ENCODE measurements at places on chromosomes 7 and 10.
A peak's percentile ranks its signal among the peaks of the same experiment; 100 is the strongest.

DNA sequence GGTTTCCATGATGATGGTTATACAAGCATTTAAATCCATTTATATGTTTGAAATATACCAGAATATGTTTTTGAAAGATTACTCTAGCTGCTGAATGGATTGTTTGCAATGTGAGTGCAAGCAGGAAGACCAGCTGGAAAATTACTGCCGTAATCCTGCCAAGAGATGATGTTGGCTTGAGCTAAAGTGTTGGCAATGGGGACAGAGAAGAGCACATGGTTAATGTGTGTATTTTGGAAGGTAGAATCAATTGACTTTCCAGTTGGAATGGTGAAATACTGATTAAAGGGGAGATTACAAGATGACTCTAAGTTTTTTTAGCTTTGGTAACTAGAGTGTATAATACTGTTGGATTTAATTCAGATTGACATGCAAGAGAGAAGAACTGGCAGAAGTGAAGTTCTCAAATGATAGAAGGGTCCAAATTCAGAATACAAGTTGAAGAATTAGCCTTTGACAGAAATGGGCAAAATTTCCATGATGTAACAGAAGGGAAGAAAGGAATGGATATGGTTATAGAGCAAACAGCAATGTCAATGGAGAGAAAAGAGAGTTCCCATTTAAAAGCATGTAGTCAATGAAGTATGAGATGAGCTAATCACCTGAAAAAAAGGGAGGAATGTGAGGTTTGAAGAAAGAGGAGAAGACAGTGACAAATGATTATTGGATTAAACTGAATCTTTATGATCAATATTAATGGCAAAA lies 422.0 kb downstream of the CDC14C start:
- peak; percentile 12 for DNase-seq

DNA sequence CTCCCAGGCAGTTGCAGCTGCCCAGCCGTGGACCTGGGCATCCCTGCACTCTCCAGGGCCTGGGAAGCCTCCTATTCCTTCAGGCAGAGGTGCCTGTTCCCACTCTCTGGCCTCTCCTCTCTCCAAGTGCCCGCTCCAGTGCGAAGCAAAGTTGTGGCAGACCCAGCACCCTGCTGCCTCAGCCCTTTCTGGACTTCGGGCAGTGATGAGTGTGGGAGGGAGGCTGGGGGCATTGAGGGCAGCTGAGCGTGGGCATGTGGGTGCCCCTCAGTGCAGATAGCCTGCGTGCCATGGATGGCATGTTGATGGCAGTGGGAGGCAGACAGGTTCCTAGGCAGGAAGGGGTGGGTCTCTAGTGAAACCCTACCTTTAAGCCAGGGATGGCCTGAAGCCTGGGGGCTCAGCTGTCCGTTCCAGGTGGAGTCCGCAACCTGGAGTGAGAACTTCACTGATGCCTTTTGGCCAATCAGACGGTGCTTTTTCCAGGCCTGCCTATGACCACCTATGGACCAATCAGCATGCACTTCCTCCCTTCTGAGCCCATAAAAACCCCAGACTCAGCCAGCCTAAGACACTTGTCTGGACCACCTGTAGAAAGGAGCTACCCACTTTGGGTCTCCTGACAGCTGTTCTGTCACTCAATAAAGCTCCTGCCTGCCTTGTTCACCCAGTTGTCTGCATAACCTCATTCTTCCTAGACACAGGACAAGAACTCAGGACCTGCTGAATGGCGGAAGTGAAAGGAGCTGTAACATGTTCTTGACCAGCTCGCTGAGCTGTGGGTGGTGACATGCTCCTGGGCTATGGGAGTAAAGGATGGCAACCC lies 26.1 kb downstream of the SVIL start:
- DNase-seq, result no peak

DNA sequence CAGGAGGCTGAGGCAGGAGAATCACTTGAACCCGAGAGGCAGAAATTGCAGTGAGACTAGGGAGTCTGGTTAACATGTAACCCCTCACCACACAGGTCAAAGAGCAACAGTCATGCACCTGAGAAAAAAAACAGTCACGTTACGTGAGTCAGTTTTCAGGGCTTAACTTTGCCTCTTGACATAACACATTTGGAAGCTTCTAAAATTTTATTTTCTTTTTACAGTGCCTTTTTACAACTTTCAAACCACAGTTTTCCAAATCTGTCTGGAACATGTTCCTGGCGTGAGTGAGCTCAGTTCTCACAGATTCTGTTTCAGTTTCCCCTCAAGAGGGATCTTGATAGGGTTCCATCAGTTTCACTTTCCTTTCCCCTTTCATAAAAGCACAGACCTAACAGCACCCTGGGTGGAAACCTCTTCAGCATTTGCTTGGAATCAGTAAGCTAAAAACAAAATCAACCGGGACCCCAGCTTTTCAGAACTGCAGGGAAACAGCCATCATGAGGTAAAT lies 4.4 kb downstream of the IFIT3 start:
- no peak for DNase-seq

DNA sequence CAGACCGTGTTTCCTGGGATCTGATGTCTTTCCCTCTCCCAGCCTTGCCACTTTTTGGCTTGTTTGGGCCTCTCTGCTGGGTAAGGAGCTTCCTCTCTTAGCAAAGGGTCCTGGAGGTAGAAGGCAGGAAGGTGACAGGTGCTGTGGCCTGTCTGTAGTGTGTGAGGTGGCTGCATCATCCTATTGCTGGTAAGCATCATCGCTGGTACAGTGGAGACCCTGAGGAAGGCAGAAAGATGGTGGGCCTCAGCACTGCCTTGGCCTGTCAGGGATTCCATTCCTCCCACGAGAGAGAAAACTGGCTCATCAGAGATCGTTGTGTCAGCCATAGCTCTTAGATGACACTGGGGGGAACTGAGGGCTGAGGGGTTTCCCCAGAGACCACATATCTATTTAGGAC lies 46.5 kb downstream of the ZMIZ1 start:
- DNase-seq, result no peak

GRCh38 chr7:100804681-100805431 lies 22.5 kb downstream of the EPHB4 start:
- DNase-seq, result no peak

DNA sequence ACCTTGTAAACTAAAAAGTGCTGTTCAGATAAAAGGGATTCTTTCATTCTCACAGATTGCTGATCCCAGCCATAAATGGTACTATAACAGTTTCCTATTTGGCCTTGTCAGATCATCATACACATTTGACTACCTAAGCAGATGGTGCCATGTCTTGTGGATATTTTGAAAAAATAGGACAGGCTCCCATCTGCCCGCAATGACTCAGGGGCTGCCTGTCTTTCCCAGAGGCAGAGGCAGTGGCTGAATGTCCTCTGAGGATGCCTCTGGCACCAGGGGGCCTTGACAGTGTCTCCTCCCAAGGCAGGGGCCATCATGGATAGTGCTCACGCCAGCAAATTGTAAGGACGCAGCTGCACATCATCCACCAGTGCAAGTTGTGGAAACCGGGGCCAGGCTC lies 323.0 kb upstream of the PODXL start:
- DNase-seq, result no peak

GRCh38 chr7:115008465-115009114 lies 86.7 kb downstream of the MDFIC start:
- peak; percentile 78 for DNase-seq

GRCh38 chr7:157058068-157058467 lies 47.6 kb upstream of the MNX1 start:
- no peak for DNase-seq

DNA sequence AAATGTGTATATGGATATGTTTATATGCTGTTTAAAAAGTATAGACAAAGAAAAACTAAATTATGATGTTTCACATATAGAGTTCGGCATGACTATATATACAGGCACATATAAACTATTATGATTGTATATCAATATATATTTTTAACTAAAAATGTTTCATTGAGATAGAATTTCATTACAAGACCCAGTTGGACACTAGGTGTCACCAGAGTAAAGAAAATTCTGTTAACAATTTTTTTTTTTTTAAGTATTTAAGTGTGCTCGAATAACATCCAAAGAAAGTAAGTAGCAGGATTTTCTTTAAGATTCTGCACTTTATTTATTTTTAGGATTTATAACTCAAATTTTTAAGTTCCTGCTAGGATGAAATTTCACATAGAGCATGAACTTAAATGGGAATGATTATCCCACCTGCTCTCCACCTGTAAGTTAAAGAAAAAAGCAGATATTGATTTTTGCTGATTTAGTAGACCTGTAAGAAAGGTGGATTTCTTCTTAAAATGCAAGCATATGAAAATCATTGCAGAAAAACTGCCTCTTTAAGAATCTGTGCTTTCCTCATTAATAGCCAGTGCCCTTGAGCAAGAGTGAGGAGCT lies 961.5 kb downstream of the PCDH15 start:
- no peak for DNase-seq

DNA sequence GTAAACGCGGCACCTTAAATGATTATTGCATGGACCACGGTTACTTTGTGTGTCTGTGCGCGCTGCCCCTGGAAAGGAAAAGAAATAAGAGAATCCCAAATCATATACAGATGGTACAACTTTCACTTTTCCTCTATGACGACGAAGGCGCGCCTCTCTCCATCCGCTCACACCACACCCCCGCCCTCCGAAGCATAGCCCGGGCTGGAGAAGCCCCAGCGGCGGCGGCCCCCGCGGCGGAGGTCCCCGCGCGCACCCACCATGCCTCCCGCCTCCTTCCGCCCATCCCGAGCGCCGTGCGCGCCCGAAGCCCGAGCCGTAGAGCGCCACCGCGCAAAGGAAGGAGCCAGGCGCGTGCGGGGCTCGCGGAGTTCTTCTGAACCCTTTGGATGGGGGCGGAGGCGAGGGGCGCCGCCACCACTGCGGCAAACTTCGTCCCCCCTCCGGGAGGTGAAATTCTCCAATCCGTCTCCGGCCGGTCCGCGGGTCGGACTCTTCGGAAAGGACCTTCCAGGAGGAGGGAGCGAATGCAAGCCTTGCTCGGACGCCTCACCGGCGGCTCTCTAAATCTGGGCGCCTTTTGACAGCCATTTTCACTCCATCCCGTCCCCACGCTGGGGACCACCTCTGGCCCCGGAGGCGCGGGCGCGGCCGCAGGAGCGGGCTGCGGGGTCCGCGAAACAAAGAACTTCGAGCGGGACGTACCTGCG lies 588 bp downstream of the GLI3 start:
- no peak for DNase-seq

GRCh38 chr7:90599038-90599437 lies 2.9 kb downstream of the CDK14 start:
- DNase-seq, result no peak

GRCh38 chr10:27719052-27719451 lies 26.6 kb downstream of the MKX start:
- DNase-seq, result no peak

DNA sequence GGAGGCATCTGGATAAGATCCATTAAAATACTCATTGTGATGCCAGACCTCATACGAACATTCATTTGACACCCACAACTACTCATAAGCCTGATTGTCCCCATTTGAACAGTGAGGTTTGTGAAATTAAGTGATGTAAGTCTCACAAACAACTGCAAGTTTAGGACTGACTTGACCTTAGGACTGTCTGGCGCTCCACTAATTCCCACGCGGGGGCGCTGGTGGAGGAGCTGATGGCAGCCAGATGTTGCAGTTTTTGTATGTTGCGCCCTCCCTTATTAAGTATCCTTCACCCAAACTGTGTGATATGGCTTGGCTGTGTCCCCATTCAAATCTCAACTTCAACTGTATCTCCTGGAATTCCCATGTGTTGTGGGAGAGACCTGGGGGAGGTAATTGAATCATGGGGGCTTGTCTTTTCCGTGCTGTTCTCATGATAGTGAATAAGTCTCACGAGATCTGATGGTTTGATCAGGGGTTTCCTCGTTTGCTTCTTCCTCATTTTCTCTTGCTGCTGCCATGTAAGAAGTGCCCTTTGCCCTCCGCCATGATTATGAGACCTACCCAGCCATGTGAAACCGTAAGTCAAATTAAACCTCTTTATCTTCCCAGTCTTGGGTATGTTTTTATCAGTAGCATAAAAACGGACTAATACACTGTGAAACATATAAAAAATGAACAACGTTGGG lies 20.3 kb upstream of the TIAL1 start:
- DNase-seq, result no peak

DNA sequence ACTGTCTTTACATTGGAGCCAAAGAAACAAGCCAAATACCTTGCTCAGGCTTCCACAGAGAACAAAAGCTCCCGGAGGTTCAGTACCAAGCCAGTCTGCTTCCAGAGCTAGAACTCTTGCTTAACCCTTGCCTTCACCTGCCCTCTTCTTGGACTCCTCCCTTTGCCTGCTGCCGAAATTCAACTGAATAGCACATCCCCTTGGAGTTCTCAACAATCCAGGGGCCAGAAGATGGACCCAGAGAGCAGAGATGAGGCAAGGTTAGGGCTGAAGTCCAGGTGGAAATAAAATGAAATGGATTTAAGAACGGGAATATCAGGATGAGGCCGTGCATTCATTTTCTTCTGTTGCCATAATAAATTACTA lies 876 bp upstream of the PIK3AP1 start:
- no peak for DNase-seq

- DNase-seq, result no peak
Measured at GRCh38 chr7:149884016-149884415, 10.2 kb downstream of the ATP6V0E2 start.

DNA sequence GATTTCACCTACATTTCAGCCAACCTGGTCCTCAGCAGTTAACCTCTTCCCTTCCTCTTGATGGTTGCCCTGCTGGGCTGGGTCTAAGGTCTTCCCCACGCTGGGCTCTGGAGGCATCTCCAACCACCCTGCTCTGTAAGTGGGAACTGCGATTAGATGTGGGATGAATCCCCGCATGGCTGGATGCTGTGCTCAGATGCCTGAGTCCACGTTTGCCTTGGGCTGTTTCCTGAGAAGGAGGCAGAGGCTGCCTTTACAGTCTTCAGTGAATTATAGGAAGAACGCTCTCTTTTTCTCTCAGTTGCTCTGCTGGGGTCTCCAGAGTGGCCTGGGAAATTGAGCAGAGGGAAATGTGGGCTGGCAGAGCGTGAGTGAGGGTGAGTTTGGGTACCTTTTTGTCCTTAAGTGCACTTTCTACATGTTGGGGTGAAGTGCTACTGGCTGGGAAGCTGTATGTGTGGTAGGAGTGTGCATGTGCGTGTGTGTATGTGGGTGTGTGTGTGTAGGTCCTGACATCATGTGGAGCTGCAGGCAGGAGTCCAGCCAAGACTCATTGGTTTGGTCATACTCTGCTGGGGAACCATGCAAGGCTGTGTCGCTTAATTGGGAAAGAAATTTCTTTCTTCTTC lies 1.5 kb downstream of the GIMAP8 start:
- no peak for DNase-seq

GRCh38 chr7:25482631-25483030 lies 254.3 kb upstream of the NPVF start:
- DNase-seq, result no peak

DNA sequence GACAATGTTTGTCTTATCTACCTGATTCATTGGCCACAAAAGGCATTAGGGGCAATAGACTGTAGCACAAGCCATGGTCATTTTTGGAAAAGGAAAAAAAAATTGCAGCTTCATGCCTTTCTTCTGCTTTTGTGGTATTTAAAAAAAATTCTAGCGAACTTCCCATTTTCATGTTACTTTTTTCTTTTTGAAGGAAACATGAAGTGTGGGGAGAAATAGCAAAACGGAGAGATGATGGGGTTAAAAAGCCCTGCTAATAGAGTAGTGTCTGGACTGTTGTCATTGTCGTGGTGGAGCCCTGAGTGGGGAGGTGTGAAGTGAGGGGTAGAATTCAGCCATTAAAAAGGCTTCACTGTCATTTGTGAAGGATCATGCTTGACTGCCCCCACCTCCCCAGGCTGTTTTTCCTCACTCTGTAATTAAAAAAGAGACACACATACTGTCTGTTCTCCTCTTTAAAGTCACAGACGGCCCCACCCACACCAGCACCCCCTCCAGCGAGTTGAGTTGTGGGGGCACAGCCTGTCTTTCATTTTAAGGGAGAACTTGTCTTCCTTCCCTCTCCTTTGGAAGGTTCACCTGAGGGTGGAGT lies 272.4 kb downstream of the CREB5 start:
- no peak for DNase-seq
